Right cardiac atrium (tissue), 5 donors: ENCODE measurements at places on chromosomes 11 and 22. TPM values are rescaled to one million over a fixed set of nuclear protein-coding genes. Genes with fewer than 3 reads are reported as not detected.
A peak's percentile ranks its signal among the peaks of the same experiment; 100 is the strongest.

- no peak for DNase-seq
These were observed 47.8 kb downstream of the C2CD3 start for GRCh38 chr11:74123008-74123448.

DNA sequence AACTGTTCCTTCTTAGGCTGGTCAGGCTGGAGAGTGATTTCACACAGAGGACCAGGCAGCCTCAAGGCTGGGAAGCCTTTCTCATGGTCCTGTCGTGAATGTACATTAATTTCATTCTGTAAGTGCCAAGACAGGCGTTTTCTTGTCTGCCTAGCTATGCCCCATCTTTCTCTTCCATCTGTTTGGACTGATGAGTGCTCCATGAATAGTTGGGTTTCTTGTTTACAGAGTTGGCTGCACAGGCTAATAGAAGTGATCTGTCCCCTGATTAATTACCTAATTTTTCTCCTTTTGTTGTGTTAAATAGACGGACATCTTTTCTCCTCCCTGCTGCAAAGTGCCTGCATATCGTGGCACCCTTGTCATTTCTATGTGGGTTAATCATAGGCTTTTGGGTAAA lies 135.8 kb upstream of the NARS2 start:
- DNase-seq, result no peak

GRCh38 chr22:47647720-47648119 lies 885.3 kb downstream of the TBC1D22A start:
- DNase-seq, result no peak

GRCh38 chr22:28548406-28548805 lies 131.2 kb downstream of the TTC28 start:
- no peak for DNase-seq

DNA sequence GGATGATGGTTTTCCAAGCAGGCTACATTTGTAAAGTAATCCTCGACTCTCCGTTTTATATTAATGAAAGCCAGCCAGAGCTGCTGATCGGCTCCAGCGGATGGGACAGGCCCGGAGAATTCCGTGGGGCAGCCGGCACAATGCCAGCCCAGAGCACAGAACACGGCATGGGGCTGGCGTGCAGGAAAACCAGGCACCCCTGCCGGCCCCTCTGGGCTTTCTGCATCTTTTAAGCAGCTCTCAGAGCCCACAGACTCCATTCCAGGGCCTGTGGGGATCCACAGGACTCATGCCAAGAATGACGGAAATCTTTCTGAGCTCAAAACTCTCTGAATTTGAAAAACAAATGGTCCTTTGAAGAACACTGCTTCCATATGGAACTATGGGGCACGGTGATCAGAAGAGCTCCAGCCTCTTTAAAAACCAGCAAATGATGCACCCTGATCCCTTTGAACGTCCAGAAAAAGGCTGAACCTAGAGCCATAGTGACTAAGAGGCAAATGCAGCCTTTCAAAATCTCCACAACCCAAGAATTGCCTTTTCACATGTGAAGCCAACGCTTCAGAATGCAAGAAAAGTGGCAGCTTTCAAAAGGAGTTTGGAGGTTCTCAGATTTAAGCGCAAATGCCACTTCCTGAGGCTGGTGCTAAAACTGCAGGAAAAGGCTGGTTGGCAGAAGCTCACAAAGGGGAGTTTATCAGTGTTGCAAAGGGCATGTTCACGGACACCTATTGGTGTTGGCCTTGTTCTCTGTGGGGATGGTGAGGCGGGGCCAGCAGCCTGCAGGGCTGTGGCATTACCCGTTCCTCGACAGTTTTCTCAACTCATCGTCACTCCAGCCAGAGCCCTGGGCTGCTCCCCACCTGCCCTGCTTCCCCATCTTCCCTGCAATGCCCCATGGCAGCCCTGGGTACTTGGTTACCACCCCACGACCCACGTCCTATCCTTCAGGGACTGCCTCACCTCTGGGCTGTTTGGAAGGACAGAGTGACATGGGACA lies 212.5 kb downstream of the CTTN start:
- DNase-seq, result peak; percentile 23

- no peak for DNase-seq
These were observed 30.7 kb downstream of the ME3 start for GRCh38 chr11:86641537-86642261.

GRCh38 chr11:16956538-16957153 lies 57.6 kb downstream of the PLEKHA7 start:
- DNase-seq, result no peak

DNA sequence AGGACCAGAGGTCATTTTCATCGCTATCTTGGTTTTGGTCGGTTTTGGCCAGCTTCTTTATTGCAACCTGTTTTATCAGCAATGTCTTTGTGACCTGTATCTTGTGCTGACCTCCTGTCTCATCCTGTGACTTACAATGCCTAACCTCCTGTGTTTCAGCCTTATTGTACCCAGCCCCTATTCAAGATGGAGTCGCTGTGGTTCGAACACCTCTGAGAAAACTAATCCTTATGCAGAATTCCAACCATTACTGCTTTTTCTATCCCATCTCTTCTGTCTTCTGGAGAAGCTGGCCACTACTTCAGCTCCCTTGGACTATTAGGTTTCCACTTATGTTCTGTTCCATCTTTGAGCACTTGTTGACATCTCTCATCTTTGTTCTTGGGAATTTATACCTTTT lies 62.6 kb downstream of the METTL15 start:
- no peak for DNase-seq

ARHGAP8 gene
- total RNA-seq, result 0.26 TPM

PKNOX2 gene
- 17.6 TPM for total RNA-seq

EIF3F gene
- total RNA-seq, result 157 TPM

APOBEC3C gene
- 41.9 TPM for total RNA-seq

BLID gene
- total RNA-seq, result 1.7 TPM

SCGB1A1 gene
- total RNA-seq, result not detected

GAL3ST3 gene
- total RNA-seq, result 13.6 TPM
